Pulmonary artery endothelial cell (primary cell): ENCODE measurements at places on chromosomes 1 and 21.

- no peak for DNase-seq
Measured at GRCh38 chr21:46066591-46067331, 31.2 kb upstream of the COL6A2 start.

- DNase-seq, result no peak
Measured at GRCh38 chr1:18408656-18409370, 71.9 kb upstream of the KLHDC7A start.

DNA sequence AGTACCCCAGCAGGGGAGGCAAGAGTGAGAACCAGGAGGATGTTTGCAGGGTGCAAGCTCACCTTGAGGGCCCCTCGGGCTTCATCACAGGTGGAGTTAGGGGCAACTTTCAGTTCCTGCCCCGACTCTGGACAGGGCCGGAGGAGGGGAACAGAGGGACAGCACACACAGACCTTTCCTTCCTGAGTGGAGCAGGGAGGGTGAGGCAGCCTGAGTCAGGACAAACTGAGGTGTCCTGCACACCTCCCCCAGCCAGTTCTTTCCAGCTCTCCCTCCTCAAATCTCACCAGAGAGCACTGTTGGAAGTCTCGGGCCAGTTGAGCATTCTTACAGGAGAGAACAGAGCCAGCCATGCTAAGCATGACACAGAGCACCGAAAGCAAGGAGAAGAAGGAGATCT, 1.5 kb downstream of the ENTREP3 start:
- DNase-seq, result no peak

DNA sequence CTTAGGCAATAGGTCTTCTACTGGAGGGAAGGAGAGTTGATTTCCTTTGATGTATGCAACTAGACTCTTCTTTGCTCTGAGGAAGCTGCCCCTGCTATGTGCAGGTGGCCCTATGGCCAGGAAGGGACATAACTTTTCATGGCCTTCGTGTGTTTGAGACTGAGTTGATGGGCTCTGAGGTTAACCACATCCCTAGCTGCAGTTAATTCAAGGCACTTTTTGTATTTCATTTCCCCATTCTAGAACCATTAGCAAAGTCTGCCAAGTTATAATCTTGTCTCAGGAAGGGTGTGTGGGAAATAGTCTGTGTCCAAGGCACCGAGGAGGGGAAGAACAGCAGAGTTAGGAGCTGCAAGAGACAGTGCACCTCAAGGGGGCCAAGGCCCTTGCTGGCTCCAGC, 2.5 kb downstream of the FCRL4 start:
- DNase-seq, result no peak

GRCh38 chr1:54825696-54826095, 24.6 kb upstream of the TTC22 start:
- DNase-seq, result no peak

DNA sequence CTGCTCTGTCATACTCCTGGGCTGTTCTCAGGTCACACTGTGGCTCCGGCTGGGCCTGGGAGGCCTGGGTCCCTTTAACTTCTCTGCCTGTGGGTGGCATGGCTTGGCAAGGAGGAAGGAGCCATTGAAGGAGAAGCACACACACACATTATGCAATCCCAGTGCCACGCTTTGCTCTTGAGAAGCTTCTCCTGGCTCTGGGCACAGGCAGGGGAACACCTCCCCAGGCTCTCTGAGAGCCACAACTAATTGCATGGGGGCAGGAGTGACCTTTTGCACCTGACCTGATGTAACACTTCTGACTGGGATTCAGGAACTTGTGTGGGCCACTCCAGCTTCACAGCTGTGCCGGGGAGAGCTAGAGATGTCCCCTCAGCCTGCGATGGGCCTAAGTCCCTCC, 23.1 kb downstream of the LGR6 start:
- no peak for DNase-seq

DNA sequence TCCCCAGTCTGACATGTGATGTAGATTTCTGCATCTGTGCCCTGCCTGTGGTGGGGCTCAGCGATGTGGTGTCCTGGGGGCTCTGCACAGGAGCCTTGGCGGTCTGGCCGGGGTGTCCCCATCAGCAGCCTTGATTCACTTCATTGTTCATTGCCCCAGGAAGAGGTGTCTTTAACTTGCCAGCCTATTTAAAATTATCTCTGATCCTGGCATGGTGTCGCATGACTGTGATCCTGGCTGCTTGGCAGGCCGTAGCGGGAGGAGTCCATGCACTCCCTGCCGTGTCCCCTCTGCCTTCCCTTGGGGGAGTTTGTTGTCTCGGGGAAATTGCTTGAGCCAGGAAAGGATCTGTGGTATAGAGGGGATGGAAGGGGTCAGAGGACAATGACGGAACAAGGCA, 59.9 kb downstream of the TRIM11 start:
- DNase-seq, result no peak

DNA sequence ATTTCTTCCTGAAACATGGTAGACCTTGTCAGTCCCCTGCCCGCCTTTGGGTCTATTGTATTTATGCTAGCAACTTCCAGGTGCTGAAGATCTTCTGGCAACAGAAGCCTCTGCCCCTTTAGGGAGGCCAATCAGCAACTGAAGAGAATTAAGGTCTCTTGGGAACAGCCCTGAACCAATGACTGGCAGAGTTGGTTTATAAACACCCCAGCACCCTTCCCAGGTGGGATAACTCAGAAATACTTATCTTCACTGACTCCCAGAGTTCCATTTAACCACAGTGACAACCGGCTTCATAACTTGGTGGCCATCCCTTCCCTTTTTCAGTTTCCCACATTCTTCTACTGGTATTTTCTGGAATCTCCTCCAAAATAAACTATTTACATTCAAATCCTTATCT, 27.2 kb upstream of the TMCO1 start:
- no peak for DNase-seq

- no peak for DNase-seq
Measured at GRCh38 chr1:6210591-6211355, 4.9 kb downstream of the RNF207 start.

GRCh38 chr1:119329541-119330461, 38.8 kb upstream of the HAO2 start:
- no peak for DNase-seq

DNA sequence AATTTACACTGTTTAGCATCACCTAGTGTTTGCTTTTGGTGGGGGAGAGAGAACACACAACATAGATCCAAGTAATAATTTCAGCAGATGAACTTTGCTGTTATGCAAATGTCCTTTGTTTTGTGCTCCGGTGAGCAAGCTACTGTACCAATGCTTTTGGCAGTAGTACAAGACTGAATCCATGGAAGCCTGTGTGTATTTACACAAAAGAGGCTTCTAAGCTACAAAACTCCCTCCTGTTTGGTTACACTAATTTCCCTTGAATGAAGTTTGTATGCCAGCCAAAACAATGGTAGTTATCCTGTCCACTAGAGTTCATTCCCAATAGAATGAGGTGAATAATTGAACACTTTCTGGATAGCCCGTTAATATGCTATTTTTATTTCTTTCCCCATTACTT, 320.5 kb downstream of the KCTD3 start:
- DNase-seq, result no peak

GRCh38 chr1:117179471-117179870, 31.3 kb downstream of the VTCN1 start:
- DNase-seq, result no peak

GRCh38 chr21:36087362-36088138, 17.7 kb downstream of the CBR1 start:
- DNase-seq, result no peak

DNA sequence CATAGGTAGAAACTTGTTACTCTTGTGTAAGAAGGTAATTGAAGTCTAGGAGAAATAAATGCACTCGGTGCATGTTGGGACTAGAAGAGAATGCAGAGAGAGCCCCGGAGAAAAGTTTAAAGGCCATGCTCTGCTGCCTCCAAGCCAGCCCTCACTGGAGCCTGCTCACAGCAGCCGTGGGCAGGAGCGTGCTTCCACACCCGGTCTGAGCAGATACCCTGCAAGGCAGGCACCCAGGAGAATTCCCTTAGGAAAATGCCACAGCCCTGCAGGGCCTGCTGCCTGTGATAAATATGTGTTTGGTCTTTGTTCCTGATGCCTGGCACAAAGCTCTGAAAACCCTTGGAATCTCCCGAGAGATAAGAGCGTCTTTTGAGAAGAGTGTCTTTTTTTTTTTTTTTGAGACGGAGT, 22.8 kb downstream of the C2CD2 start:
- DNase-seq, result no peak

GRCh38 chr1:63557365-63557987, 34.2 kb downstream of the EFCAB7 start:
- DNase-seq, result no peak

- no peak for DNase-seq
Measured at GRCh38 chr1:55040083-55040932, 960 bp downstream of the PCSK9 start.
